ENCODE measurements at places on chromosomes 12 and 14.

DNA sequence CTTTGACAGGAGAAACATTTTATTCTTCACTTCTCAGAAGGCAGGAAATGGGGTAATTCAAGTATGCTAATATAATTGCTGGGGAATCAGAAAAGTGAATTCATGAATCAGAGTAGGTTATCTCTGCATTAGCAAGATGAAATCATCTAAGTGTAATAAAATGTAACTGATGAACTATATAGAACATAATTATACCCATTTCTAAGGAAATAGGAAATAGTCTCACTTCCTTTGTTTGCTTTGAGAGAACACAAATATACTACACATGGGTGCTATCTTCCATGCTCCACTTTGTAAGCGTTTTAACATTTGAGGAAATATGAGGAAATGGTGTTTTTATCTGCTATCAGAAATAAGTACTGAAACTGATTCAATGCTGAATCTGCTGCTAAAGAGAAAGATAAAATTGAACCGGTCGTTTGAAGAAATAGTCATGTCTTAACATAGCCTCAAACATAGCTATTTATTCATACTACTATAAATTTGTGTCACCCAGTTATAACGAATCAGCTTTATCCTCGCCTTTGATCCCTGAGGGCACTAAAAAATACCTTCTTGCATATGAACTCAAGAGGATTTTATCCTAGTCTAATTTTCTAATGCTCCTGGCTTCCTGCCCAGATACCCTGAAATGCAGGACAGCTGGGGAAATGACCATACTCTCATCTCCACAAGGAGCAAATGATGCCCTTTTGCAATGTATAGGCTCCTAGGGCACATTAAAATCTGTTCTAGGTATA, 696.0 kb downstream of the C12orf50 start:
- no peak for DNase-seq

DNA sequence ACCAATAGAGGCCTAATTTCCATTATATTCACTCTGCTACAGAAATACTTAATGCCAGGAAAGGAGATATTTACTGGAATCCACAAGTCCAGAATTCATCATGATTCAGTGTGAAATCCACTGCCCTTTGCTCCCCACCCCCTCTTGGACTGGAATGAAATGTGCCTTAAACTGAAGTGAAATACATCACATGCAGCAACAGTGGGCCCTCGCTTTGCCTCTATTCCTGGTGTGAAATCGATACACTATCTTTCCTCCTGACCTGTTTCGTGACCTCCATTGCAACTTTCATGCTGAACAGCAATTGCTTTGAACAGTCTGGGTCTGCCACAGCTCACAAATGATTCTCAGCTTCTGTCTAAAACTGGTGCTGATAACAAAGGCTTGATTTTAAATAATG, 100.6 kb downstream of the NPAS3 start:
- no peak for DNase-seq

DNA sequence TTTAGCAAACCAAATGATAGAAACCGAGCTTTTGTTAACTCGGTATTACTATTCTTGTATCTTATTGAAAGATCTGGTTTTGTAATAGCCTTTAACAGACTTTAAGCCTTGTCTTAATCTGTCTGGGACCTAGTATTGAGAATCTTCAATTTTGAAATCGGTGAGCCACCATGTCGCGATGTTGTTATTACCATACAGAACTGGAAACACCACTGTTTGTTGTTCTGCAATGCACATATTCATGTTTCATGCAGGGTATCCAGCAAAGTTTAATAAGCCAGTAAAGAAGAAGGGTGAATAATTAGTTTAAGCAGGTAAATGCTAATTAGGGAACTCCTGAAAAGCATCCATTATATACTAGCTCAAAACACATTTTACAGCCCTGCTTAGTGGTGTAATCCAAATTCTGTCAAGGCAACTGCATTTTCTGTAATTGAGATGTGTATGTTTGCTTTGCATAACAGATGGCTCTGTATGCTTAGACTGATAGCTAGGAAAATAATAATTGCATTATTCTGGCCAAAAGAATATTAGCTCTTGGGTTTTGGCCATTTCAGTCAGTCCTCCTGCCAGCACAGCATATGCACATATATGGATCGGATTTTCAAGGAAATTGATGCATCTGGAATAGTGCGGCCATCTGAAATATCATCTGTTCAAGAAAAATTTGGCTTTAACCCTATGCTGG, 389.2 kb downstream of the EGLN3 start:
- no peak for DNase-seq

GRCh38 chr12:111788178-111788654, 21.5 kb downstream of the ALDH2 start:
- no peak for DNase-seq

- DNase-seq: no peak
Observed at GRCh38 chr14:42002141-42002540, 395.5 kb downstream of the LRFN5 start.

- no peak for DNase-seq
Observed at GRCh38 chr14:41297576-41298327, 308.9 kb upstream of the LRFN5 start.

Measured in bone marrow (tissue), 2 donors.